NCI-H226 (cell line): ENCODE measurements at places on chromosomes 5 and 9.

GRCh38 chr5:176659512-176659839 lies 12.2 kb downstream of the TSPAN17 start:
- DNase-seq = no peak

DNA sequence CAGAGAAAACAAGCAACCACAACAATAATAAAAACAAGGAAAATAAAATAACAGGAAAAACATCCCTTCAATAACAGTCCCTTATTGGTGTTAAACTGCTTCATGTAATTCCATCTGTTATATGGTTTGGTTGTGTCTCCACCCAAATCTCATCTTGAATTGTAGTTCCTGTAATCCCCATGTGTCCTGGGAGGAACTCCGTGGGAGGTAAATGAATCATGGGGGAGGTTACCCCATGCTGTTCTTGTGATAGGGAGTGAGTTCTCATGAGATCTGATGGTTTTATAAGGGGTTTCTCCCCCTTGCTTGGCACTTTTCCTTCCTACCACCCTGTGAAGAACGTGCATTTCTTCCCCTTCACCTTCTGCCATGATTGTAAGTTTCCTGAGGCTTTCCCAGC lies 369.8 kb downstream of the TMEM232 start:
- DNase-seq = peak; percentile 14

DNA sequence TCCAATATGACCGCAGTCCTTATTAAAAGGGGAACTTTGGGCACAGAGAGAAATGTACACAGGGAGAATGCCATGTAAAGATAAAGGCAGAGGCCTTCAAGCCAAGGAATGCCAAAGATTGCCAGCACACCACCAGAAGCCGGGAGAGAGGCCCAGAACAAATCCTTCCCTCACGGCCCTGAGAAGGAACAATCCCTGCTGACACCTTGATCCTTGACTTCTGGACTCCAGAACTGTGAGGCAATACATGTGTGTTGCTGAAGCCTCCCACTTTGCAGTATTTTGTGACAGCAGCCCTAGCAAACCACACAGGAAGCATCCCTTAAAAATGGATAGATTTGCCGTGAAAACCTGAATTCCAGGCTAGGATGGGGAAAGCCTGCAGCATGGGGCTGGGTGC lies 80.0 kb downstream of the MAMDC2 start:
- no peak for DNase-seq

- DNase-seq = no peak
Measured at GRCh38 chr9:123318961-123319421, 37.0 kb upstream of the CRB2 start.

GRCh38 chr5:134206627-134207160 lies 19.2 kb downstream of the PPP2CA start:
- no peak for DNase-seq

GRCh38 chr5:111131356-111131755 lies 39.2 kb downstream of the WDR36 start:
- no peak for DNase-seq

- no peak for DNase-seq
Measured at GRCh38 chr9:112000743-112001142, 104.1 kb downstream of the UGCG start.

GRCh38 chr9:82271106-82271561 lies 282.6 kb downstream of the SPATA31D1 start:
- DNase-seq = peak; percentile 19

DNA sequence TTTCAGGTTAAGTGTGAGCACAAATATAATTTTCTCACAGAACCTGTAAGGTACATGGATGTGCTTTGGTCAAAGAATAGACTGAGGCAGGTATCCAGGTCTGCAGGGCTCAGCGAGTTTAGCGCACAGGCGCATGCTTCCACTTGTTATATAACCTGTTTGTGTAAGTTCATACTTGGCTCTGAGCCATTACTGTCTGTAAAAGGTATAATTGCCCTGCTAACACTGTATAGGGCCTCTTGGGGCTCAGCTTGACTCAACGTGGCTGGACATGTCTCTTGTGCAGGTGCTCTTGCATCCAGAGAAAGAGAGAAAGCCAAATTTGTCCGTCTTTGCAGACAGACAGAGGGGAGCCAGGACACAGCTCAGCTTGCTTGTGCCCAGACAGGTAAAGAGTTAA lies 759.6 kb downstream of the MTRR start:
- no peak for DNase-seq

DNA sequence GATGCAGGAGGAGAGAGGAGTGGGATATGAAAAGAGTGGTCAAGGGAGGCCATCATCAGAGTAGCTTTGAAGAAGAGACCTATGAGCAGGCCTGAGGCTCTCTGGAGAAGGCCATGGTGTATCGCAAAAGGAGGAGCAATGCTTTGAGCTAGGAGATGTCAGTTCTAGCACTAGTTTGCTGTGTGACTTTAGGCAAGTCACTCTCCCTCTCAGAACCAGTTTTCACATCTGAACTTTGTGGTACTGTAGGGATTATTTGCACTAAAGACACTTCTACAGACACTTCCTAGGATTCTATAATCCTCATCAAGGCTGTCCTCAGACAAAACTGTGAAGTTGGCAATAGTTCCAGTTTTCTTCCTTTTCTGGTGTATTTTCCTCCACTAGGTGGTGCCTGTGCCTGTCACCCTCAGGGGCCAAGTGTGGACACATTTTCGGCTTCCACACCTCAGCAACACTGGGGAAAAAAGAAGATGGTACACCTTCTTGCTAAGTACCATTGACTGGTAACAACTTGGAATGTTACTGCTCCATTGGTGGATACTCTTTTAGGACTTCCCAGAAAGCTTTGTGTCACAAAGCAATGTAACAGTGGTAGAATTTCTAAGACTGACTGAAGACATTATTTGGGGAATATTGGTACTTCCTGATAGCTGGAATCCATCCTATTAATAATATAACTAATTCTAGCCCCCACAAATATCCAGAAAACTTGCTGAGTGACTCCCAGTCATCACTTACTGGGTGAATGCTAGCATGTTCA lies 9.9 kb downstream of the PAPPA start:
- no peak for DNase-seq

DNA sequence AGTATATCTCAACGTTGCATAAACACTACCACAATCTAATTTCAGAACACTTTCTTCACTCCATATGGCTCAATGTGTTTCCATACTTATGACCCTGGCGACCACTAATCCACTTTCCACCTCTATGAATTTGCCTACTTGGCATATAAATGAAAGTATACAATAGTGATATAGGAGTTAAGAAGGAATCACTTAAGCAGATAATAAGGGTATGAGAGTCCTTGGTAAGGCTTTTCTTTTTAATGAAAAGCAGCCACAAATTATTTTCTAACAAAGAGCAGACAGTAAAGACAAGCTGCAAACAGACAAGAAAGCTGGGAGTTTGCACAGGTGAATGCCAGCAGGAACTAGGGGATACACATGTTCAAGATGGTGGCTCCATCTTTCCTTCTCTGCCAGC lies 615.1 kb upstream of the NUDT12 start:
- DNase-seq = no peak

- DNase-seq = no peak
Measured at GRCh38 chr9:29659014-29659413, 2085.7 kb upstream of the C9orf72 start.

DNA sequence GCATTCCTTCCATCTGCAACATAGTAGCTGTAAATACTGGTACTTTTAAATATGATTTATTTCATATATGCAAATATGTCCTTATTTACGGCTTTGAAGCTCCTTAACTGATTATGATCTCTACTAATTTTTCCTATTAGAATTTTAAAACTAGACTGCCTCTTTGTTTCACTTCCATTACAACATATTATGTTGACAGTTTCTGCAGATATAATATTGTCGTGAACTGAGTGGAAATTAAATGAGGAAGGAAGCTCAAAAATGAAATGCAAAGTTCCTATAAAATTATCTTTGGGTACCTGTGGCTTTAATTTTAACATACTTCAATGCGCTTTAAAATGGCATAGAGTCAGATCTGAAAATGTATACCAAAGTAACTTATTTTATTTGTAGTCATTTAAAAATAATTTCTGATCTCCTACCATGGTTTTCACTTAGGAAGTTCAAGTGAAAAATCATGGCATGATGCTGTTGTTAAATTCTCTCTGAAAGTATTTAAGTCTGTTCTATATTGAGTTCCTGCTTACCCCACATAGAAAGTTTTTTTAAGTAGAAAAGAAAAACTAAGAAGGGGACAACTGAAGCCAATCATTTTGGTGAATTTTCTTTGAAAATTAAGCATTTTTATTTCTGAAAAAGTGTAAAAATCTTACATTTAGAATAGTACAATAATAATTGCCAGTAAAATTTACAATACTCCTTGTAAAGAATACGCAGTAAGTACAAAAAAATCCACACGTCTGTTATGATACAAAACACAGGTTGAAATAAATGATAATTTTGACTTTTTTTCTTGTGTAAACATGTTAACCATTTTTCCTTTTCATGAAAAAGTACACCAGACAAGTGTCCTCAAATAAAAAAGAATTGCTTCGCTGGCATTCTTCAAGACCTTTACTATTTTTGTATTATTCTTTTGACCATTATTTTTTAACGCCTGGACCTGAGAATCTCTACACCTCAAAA lies 2.6 kb downstream of the FOXD1 start:
- no peak for DNase-seq

- DNase-seq = no peak
Measured at GRCh38 chr5:150131461-150131860, 24.2 kb downstream of the PDGFRB start.

DNA sequence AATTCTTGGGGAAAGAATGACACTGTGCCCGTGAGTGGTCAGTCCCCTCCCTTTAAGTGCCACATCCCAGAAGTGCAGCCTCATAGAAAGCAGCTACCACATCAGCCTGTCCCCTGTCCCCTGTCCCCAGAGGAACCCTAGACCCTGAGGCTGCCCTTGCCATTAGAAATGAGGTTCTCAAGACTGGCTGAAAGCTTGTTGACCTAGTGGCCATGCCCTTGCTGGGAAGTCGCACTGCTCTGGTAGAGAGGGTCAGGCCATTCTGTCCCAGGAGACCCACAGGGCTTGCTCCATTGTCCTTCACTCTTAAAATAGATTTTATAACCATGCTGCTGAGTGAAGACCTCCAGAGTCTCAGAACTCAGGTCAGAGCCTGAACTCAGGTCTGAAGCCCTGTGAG lies 184.5 kb downstream of the RGS3 start:
- no peak for DNase-seq

GRCh38 chr5:38697013-38697412 lies 140.6 kb upstream of the LIFR start:
- peak; percentile 41 for DNase-seq

GRCh38 chr9:77997611-77998284 lies 33.9 kb downstream of the GNAQ start:
- peak; percentile 58 for DNase-seq

GRCh38 chr5:176830422-176830994 lies 20.1 kb downstream of the UNC5A start:
- no peak for DNase-seq

- no peak for DNase-seq
Measured at GRCh38 chr5:1043327-1043726, 34.7 kb downstream of the NKD2 start.

- no peak for DNase-seq
Measured at GRCh38 chr5:150338546-150338945, 19.0 kb upstream of the TCOF1 start.

DNA sequence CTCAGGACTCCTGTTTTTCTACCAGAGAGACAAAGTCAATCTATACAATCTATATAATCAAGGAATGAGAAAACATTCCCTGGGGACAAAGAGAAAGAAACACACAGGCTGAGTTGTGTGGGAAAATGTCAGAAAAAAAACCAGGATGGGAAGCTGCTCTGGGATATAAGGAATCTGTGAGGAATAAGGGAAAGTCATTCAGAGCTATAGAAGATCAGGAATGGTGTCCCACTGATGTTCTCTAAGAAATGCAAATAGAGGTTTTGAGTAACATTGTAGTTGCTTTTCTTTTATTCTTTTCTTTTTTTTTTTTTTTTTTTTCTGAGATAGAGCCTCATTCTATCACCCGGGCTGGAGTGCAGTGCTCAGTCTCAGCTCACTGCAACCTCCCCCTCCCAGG lies 605.9 kb upstream of the KLF4 start:
- no peak for DNase-seq

GRCh38 chr5:178429491-178430185 lies 160.6 kb downstream of the COL23A1 start:
- DNase-seq = no peak

- no peak for DNase-seq
Measured at GRCh38 chr5:151081431-151082281, 822 bp upstream of the TNIP1 start.
